CD4-positive, alpha-beta T cell treated with Interleukin-17A for 1 hour (primary cell): ENCODE measurements at places on chromosomes 6 and 20.

DNA sequence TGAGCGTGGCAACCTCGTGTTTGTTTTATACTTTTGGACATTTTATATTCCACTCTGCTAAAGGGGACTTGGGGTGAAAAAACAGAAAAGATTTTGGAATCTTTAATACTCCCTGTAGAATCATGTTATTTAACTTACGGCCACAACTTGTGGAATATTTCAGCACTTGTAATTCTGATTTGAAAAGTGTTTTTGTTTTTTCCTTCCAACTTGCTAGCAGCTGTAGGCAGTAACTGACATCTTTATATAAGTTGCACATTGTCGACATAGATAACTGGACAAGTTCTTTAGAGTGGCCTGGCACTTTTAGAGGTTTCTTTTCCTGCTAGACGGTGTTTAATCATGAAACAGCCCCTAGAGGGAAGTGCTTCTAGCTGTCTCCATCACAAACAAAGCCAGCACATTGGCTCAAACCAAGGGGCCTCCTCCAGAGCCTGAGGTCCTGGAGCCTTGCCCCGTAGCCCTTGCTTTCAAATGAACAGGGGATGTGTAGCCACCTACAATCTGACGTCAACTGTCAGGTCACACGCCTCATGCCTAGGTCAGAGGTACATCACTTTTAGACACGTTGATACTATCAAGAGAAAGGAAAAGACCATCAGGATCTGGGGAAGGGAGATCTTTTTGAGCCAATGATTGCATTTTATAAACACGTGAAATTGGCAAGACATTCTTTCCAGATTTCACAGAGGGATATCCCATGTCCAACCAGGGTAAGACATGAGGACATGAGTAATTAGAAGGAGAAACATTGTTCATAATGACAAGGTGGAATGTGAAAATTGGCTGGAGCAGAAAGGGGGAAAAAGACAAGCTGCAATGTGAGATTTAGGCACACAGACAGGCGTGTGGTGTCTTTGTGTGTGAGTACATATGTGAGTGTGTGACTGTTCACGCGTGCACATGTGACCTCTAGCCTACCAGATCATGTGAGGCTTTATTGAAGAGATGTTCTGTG lies 92.1 kb downstream of the TXNDC5 start:
- DNase-seq: no peak

DNA sequence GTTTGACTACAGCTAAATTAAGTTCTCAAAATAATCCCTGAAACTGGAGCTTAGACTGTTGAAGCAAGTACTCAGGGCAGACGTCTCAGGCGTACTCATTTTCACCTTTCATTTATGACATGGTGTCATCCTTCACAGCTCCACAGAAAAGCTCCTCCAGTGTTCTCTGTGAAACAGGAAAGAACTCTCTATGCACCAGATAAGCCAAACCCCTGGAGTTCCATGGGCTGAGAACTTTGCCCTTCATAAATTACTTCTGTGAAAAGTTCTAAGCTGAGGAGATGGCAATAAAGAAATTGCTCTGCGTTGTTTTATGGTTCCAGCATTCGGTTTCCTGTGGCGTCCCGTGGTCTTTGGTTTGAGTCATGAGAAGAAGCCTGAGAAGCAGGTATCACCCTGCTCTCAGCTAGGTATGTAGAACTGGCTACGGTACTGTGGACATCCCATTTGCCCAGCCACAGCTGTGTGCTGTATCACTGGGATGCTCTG lies 20.2 kb upstream of the RREB1 start:
- DNase-seq: peak; percentile 26

DNA sequence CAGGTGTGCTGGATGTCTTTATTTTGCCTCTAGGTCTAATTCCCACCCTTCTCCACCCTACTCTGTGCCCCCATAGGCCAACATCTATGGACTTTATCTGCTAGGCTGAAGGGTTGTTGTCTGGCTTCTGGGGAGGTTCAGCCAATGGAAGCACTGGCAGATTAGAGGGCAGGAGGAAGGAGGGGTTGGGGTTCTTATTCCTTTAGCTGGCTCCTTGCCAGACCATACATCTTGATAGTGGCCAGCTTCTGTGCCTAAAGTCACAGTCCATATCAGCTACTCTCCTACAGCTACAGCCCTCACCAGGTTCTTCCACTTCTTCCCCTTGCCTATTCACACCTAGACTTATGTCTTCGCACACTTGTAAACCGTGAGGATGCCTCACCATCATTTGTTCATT lies 41.1 kb downstream of the ROS1 start:
- DNase-seq: no peak

- DNase-seq: no peak
Observed at GRCh38 chr6:109687271-109687761, 3.7 kb downstream of the AK9 start.

GRCh38 chr6:111406200-111406721 lies 76.8 kb downstream of the REV3L start:
- peak; percentile 28 for DNase-seq

DNA sequence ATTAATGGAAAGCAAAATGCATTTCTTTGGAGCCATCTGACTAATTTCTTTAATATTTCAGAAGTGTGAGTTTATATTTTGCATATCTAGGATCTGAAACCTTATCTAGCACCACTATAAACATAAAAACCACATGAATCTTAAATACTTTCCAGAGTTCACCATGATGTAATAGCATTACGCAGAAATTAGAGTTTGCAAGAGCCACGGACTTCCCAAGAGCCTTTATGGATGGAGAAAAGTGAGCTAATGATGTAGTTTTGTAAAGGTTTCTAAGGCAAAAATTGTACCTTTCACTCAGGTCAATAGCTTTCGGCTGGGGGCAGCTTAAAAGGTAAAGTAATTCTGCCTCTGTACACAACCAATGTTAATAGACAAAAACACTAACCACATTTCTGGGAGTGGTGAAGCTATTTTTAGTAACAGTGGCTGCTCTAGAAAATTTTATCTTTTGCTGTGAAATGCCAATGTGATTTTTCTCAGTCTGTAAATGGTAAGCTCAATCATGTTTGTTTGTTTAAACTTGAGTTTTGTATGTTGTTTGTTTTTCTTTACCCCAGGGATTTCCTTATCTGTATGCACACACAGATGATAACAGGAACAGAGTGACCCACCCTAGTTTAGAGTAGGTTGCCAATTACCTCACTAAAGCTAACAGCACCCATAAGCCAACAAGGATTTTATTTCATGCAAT lies 80.5 kb downstream of the FILIP1 start:
- no peak for DNase-seq

DNA sequence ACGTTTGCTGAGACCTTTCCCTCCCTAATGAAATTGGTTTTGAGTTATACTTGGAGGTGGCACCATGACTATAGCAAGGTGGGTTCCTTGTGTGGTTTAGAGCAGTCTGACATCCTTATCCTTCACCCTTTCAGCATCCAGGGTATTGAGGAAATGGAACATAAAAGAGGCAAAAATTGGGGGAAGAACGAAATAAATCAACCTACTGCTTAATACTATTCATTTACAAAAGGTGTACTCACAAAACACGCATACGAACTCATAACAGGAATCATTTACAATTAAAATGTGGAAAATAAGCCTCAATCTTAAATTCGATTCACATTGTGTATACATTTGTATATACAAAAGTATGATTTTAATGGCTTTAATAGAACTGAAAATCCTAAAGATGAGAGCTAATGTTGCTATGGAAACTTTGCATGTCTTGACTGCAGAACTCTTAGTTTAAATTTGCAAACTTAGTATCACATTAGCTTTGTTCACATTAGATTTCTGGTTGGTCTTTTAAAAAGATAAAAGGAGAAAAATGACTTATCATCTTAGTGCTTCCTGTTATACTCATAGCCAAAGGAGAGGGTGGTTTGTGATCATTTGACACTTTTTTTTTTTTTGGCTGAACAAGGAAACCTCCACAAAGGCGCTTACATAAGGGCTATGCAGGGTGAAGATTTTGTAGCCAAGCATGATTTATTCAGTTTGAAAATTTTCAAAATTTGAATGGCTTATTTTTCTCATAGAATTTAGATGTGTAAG lies 76.1 kb upstream of the ATXN1 start:
- peak; percentile 22 for DNase-seq

- peak; percentile 30 for DNase-seq
Observed at GRCh38 chr6:14665827-14666724, 548.5 kb downstream of the CD83 start.

GRCh38 chr6:37359039-37359438 lies 5.3 kb downstream of the RNF8 start:
- no peak for DNase-seq

DNA sequence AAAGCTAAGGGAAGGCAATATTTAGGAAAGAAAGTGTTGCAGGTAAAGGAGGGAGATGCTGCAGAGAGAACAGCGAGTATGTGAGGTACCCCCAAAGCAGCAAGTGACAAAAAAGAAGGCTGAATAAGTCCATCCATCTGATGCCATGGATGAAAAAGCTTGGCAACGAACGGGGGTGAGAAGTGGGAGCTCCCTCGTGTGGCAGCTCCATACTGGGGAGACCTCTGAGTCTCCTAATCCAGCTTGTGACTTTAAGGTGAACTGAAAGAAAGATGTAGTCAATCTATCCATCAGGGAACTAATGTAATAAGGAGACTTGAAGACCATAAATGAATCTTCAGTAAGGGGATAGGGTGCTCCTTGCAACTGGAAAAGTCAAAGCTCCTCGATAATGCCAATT lies 156.6 kb downstream of the OTOR start:
- no peak for DNase-seq

- no peak for DNase-seq
Observed at GRCh38 chr6:14644381-14644780, 526.8 kb downstream of the CD83 start.

- no peak for DNase-seq
Observed at GRCh38 chr6:113433335-113433991, 423.7 kb upstream of the MARCKS start.

DNA sequence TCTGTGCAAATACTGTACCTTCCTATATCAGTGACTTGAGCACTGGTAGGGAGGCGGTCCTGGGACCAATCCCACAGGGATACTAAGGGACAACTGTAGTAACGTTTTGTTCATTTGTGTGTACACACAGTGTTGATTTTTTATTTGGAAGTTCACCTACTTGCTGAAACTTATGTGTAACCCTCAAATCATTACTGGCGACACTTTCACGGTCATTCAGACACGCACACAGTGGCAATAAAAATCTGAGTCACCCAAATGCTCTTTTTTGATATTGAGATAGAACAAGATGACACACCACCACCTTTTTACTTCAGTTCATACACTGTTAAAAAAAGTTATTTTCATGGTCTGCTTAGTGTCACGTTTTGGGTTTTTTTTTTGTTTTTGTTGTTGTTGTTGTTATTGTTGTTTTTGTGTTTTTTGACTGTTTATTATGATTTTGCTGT lies 79.8 kb downstream of the QKI start:
- DNase-seq: no peak

GRCh38 chr6:137120748-137121147 lies 52.7 kb downstream of the IL22RA2 start:
- no peak for DNase-seq

DNA sequence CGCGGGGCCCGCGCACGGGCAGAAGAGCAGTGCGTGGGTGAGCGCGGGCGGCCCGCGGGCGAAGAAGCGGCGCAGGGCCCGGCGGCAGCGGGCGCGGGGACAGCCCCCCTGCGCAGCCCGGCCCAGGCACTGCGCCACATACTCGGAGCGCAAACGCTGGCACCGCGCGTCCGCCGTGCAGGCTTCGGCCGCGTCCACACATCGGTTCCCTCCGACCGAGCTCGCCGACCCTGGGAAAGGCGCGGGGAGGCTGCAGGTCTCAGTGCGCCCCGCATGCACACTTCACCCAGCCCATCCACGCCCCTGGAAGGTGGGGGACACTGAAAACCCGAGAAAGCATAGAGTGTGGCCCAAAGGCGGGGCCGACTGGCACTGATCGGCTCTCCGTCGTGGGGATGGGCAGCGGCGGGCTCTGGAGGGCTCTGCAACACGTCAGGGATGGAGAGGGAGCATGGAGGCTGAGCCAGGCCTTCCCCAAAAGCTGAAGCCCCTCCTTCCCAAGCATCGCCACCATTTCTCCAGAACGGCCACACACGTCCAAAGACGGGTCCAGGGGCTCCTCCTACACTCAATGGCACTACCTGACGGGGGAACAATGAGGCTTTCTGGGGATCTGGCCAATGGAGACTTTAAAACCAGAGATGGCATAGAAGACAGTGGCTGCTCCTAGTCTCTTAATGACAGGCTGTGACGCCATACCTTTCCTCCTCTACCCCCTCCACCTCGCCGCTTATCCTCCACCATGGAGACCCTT lies 2.0 kb downstream of the GFRA4 start:
- no peak for DNase-seq

DNA sequence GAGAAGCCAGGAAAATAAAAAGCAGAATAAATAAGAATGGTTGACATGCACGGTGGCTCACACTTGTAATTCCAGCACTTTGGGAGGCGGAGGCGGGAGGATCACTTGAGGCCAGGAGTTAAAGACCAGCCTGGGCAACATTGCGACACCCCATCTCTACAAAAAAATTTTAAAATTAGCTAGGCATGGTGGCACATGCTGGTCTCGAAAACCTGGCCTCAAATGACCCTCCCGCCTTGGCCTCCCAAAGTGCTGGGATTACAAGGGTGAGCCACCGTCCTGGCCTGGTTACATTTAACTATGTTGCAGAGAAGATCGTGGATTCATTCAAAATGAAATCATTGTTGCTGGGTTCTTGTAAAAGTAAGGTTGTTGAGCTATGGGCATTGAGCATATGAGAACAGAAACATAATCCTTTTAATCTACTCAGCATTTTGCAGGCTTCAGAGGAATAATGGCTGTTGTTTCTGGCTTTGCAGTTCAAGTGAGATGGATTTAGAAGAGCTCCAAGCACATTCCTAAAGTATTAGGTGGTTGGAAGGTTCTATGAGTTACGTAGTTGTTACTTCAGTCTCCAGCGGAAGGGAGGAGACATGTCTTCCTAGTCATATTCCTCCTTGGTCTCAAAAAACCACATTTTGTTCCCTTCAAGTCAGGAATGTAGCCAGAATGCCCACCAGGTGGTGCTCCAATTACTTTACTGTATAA lies 45.6 kb upstream of the RAB23 start:
- DNase-seq: peak; percentile 48

DNA sequence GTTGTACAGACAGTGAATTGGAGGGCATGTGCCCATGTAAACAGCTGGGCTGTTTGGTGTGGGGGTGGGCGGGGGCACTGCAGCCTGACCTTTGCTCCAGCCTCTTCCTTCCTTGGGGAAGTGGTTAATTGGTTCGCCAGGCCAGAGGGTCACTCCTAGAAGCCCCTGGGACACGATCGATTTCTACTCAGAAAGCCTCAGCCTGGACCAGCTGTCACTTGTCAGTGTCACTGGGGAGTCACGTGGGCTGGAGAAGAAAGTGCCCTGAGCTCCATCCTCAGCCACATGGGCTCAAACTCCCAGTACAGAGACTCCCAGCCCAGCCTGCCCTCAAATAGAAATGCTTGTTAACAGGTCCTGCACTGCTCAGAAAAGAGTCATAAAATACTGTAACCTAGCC lies 423.8 kb upstream of the SULF2 start:
- DNase-seq: no peak

DNA sequence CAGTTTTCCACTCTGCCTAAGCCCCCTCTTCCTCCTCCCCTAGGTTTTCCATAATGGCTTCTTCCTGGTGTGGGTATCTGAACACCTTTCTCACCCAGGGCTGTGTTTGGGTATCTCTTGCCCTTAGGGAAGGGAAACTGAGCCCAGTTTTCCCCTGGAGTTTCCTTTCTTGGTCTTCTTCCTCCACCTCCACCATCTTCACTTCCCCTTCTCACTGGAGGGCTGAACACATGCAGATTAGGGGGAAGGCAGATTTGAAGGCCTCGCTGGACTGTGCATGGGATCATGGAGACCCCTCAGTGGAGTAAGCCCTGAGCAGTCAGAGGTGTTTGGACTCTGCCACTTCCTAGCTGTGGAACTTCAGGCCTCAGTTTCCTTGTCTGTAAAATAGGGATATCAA lies 27.8 kb downstream of the FOXP4 start:
- no peak for DNase-seq

- DNase-seq: no peak
Observed at GRCh38 chr6:113734982-113735381, 122.2 kb upstream of the MARCKS start.
